ENCODE measurements at places on chromosomes 1 and 21. TPM values are rescaled to one million over a fixed set of nuclear protein-coding genes. Genes with fewer than 3 reads are reported as not detected.

Gene TSACC
- not detected for total RNA-seq

Gene GPR153
- 33.2 TPM for total RNA-seq

Gene NCAM2
- total RNA-seq: 162 TPM

Gene NTMT2
- not detected for total RNA-seq

Gene LRRC71
- 1.2 TPM for total RNA-seq

Gene PAX7
- total RNA-seq: 0.92 TPM

Gene RAB25
- not detected for total RNA-seq

Gene MRPL39
- total RNA-seq: 42.0 TPM

Gene ADGRB2
- total RNA-seq: 59.5 TPM

Gene RIPPLY3
- total RNA-seq: 0.23 TPM

Gene TGFB2
- 30.7 TPM for total RNA-seq

Gene RNF186
- not detected for total RNA-seq

Gene ARHGAP30
- total RNA-seq: 1.6 TPM

Gene DCDC2B
- total RNA-seq: not detected

Gene USH2A
- total RNA-seq: 1.4 TPM

Gene LCE2A
- total RNA-seq: not detected

Gene H6PD
- 9.5 TPM for total RNA-seq

Gene ICOSLG
- 0.69 TPM for total RNA-seq

Gene ANGPTL3
- not detected for total RNA-seq

Gene AMIGO1
- 16.6 TPM for total RNA-seq

Gene DEPDC1
- total RNA-seq: 5.1 TPM

Gene NHLH1
- 0.23 TPM for total RNA-seq

Gene IRF6
- 2.1 TPM for total RNA-seq

Gene SELENBP1
- total RNA-seq: 12.7 TPM

Gene PGBD5
- total RNA-seq: 12.2 TPM

Gene HES3
- not detected for total RNA-seq

Gene ERICH3
- total RNA-seq: 20.3 TPM

Gene DISC1
- total RNA-seq: 12.7 TPM

Gene HFM1
- 28.8 TPM for total RNA-seq

Gene MYBPH
- not detected for total RNA-seq

Gene SORT1
- total RNA-seq: 73.8 TPM

Gene TTC22
- total RNA-seq: 1.2 TPM

Gene CD48
- total RNA-seq: 0.46 TPM

Gene FCER1A
- total RNA-seq: not detected

Gene NBPF6
- total RNA-seq: not detected

Gene KMO
- total RNA-seq: 1.4 TPM

Gene TMEM52
- total RNA-seq: 5.8 TPM

Gene OLIG2
- 51.4 TPM for total RNA-seq

Gene CCDC27
- not detected for total RNA-seq

Gene BSND
- not detected for total RNA-seq

Gene CCDC190
- 1.2 TPM for total RNA-seq

Gene HSD3B2
- not detected for total RNA-seq

Gene AADACL4
- total RNA-seq: not detected

Gene GSTM1
- total RNA-seq: 15.0 TPM

Gene ADCY10
- total RNA-seq: 0.69 TPM

Data from diencephalon (tissue), 1 donor.